ENCODE measurements at places on chromosomes 4 and X.

GRCh38 chr4:71162386-71162785 is 168.9 kb downstream of the DCK start:
- DNase-seq, result no peak

- DNase-seq, result no peak
Measured at GRCh38 chr4:113618205-113618604, 143.3 kb downstream of the CAMK2D start.

- DNase-seq, result no peak
Measured at GRCh38 chr4:38785041-38785790, 2.4 kb upstream of the TLR10 start.

DNA sequence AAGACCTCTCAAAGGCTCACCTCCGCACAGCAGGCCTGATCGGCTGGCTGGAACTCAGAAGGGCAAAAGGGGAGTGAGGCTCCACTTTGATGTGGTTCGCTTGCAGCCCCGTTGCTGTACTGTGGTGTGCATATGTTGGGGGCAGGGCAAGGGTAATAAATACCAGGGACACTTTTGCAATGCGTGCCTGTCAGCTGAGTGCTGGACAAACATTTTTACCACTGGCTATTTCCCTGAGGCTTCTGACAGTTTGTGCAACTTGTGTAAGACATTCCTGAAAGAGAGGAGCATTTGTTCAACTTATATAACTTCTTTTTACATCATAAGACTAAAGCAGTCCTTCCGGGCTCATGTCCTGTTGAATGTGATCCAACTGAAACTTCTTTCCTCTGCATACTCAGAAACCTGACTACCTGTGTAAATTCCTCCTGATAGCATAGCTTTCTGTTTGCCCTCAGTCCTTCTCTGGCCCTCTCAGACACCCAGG is 82.3 kb downstream of the SPRY1 start:
- no peak for DNase-seq

DNA sequence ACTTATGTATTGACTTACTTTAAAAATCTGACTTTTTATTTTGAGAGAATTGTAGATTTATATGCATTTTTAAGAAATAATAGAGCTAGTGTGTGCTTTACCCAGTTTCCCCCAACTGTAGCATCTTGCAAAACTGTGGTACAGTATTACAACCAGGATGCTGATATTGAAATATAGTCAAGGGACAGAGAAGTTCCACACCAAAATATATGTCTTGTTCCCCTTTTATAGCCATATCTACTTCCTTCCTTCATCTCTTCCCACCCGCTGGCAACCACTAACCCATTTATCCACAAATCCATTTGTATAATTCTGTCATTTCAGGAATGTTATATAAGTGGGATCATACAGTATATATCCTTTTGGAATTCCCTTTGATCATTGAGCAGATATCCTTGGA is 16.8 kb downstream of the KDM6A start:
- DNase-seq, result peak; percentile 3

DNA sequence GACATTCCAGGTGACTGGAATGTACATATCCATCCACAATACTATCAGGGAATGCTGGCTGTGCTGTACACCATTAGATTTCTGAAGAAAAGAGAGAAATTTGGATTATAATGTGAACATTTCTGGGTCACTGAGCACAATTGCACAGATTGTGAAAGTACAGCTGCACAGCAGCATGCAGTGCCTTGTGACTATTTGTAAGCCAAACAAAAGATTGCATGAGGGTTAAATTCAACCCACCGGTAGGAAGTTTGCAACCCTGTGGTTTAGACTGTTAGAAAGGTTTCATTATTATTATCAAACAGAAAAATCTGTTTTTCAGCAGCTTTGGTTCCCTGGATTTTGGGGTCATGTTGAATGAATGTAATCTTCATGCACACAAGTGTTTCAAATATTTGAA is 24.5 kb downstream of the DDIT4L start:
- DNase-seq, result no peak

DNA sequence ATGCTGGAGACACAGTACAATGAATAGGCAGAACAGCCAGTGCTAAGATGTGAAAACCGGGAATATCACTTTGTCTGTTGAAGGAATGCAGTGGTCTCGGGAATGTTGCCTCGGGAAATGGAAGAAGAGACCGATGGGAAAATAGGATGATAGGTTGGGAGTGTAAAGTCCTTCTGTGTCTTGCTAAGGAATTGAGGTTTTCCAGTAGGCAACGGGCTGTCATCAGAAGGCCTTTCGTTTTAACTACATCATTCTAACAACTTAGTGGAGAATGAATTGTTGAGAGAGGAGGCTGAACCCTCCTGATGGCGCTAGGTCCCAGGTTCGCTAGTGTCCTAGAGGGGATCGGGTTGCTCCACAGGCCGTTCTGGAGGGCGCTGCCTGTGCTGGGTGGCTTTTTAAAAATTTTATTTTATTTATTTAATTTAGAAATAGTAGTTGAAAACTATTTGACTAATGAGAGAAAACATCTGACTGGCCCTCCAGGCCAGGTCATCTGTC is 730 bp downstream of the VBP1 start:
- DNase-seq, result no peak
